ENCODE measurements at places on chromosomes 2 and 18. TPM values are rescaled to one million over a fixed set of nuclear protein-coding genes. Genes with fewer than 3 reads are reported as not detected.

The RSAD2 gene
- 0.28 TPM for total RNA-seq

The CACNB4 gene
- total RNA-seq: 0.25 TPM

The CNGA3 gene
- total RNA-seq: 0.04 TPM

The SPDYA gene
- 1.4 TPM for total RNA-seq

The NETO1 gene
- total RNA-seq: 3.6 TPM

The POU3F3 gene
- total RNA-seq: not detected

The CCDC141 gene
- 213 TPM for total RNA-seq

All from cardiac muscle cell (in vitro differentiated cells and primary cell).